ENCODE measurements at places on chromosomes 4 and X.

DNA sequence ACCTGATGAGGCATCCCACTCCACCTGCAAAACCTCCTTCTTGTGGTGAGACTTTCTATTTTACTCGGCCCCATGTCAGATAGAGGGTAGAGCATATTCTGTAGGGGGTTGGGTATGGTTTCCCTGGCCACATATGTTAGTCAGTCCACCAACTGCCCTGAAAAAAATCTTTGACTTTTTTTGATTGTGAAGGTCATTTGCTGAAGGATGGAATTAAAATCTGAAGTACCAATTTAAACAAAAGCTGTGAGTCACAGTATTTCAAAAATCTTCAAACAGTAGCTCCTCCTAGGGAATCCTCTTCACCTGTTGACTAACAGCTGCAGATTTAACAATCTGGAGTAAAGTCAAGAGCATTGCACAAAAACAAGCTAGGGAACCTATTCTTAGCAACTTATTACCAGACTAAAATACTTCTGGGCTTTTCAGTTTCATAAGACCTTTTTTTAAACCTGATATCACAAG, 8.0 kb upstream of the CCDC110 start:
- DNase-seq = no peak

- no peak for DNase-seq
Measured at GRCh38 chrX:56600141-56600540, 36.7 kb downstream of the UBQLN2 start.

DNA sequence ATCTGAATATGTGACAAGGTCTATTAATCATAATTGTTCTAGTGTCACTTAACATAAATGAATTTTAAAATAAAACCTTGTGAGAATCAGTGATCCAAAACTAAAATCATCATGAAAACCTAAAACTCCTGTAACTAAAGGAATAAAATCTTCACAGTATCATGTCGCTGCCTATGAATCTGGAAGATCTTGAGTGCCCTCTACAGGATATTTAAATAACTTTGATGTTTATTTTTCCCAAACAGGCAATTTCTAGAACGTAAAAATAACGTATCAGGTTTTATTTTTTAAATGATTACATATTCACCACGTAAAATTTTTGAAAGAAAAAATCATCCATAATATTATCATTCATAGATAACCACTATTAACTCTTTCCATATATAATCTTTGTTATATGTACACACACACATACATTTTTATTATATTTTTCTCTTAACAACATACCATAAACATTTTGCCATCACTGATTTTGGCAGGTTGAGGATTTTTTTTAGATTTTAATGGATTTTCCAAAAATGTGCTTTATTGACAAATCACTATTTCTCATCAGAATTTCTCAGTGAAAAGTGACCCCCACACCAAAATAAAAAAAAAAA, 79.6 kb downstream of the COMMD8 start:
- peak; percentile 5 for DNase-seq

GRCh38 chr4:112901962-112902411, 147.5 kb upstream of the ANK2 start:
- DNase-seq = no peak

DNA sequence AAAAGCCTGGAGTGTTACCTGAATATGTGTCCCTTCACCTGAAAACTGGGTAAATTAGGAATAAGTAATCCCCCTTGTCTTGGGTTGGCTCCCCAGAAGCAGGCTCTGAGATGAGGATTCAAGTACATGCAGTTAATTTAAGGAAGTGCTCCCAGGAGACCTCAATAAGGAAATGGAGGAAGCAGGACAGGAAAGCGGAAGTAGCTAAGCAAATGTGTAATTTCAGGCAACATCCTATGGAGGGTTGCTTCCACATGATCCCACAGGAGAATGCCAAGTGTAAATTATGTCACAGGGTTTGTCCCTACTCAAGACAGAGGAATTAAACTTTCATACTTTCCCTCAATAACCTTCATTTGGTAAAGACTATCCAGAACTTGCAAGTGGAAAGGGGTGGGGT, 48.1 kb upstream of the ARHGEF6 start:
- DNase-seq = no peak

GRCh38 chr4:56863441-56864139, 42.1 kb upstream of the SPINK2 start:
- DNase-seq = no peak

DNA sequence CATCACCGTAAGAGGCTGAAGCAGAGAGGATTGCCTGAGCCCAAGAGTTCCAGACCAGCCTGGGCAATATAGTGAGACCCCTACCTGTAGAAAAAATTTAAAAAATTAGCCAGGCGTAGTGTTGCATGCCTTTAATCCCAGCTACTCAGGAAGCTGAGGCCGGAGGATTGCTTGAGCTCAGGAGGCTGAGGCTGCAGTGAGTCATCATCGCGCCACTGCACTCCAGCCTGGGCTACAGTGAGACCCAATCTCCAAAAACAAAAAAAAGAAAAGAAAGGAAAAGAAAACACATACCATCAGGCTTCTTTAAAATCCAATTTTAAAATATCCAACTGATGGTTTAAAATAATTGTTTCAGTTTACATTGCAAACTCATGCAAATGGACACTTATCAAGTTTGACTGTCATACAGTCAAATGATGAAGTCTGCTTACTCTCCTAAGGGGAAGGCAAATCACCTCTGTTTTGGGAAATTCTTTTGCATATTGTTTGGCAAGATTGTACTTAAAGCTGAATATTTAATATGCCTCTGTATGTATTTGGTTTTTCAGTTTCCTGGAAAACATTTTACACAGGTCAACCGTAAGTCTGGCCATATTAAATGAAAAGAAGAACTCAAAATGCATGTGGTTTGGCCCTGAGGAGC, 23.7 kb upstream of the TENM3 start:
- no peak for DNase-seq

DNA sequence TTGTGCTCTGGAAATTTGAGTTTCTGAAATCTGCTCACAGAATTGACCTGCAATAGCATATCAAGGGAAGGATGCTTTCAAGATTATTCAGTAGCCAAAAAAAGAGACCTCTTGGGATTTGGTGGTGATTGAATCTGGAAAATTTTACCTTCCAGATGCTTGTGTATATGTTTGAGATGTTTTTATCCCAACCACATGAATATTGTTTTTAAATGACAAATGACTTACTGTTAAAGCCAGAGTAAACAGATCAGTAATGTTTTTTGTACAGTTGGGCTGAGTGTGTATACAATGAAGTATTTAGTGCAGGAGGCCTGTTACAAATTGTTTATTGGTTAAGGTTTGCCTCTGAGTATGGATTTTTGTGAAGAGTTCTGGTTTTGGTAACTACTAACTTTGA, 126.5 kb downstream of the CBR4 start:
- DNase-seq = no peak

GRCh38 chr4:102759831-102760644, 730 bp downstream of the MANBA start:
- no peak for DNase-seq

GRCh38 chrX:30620125-30620524, 33.1 kb upstream of the GK start:
- DNase-seq = no peak

GRCh38 chr4:42482516-42483327, 85.4 kb downstream of the SHISA3 start:
- DNase-seq = no peak

GRCh38 chr4:168852933-168853713, 156.9 kb downstream of the CBR4 start:
- DNase-seq = no peak

- DNase-seq = no peak
Measured at GRCh38 chr4:1417522-1418390, 11.5 kb upstream of the NKX1-1 start.

DNA sequence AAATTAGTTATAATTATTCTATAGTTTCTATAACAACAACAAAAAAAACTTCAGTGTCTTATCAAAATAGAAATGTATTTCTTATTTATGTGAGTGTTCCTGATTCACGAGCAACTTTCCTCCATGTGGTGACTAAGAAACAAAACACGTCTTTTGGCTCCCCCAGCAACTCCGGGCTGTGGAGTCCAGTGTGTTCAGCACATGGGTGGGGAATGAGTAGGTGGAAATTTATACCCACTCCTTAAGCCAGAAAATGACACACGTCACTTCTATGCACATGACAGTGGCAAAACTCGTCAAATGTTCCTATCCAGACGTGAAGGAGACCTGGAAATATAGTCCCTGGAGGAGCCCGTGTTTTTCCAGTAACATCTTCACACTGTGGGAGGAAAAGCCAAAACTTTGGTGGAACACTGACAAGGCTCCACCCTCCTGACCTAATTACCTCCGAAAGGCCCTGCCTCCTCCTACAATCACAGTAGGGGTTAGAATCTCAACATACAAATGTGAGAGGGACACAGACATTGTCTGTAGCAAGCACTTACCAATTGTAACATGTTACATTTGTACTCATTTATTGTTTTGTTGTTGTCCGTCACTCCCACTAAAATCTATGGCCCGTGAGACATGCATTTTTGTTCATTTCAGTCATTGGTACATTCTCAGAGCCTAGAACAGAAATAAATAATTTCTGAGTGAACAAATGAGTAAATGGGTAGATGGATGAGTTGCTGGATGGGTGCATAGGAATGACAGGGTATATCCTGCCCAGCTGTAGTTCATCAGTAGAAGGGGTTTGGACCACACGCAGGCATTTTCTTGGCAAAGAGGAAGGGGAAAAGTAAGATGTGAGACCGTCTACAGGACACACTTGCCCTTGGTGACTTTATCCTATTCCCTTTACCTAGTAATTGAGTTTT, 605.8 kb upstream of the TENM3 start:
- no peak for DNase-seq

GRCh38 chrX:15214588-15214987, 55.3 kb downstream of the ASB9 start:
- no peak for DNase-seq

GRCh38 chr4:117987464-117987863, 46.8 kb upstream of the NDST3 start:
- no peak for DNase-seq

All from kidney epithelial cell (primary cell).